ENCODE measurements at places on chromosomes 2 and 18.

DNA sequence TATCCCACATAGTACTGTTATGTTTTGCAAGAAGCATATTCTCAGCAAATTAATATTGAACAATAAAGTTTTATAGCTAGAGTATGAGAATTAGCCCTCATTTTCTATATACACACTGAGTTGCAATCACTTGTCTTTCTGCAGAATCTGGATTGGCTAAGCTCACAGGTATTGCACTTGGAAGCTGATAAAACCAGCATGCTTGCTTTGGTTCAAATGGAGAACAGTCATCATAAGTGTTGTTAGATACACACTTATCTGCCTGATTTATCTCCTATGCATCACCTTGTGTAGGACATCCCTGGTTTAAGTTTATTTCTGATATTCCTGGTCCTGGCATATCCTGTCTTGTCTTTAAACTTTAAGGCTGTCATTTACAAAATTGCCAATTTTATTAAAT, 38.0 kb upstream of the CYP20A1 start:
- DNase-seq = no peak

DNA sequence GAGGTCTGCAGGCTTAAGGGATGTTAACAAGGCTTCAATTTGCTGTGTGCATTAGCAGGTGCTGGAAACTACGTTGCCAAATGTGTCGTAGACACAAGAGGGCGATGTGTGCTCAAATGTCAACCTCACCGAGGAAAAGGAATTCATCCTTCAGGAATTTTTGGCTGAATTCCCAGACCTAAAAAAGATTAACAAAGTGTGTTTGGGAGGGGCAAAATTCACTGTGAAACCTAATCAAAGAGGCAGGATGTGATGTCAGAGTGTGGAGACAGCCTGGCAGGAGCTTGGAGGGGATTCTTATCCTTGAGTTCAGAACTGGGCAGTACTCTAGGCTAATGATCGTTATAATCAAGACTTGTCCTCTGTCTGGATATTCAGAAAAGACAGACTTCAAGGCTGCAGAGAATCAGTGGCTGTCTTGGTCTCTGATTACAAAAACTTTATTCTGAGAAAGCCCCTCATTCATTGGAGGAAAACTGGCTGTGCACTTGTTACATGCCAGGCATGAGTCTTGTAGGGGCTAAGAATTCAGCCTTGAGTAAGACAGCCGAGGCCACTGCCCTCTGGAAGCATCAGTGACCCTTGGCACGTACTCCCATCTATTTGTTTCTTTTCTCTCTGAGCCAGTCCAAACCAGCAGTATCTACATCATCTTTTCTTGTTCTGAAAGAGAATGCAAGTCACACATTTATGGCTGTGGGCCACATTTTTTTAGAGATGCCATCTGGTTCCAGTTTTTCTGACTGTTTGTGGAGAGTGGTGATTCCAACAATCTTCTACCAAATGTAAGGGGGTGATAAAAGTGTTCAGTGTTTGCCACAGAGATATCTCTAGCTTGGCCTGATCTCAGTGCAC, 18.7 kb upstream of the SCYGR1 start:
- no peak for DNase-seq

DNA sequence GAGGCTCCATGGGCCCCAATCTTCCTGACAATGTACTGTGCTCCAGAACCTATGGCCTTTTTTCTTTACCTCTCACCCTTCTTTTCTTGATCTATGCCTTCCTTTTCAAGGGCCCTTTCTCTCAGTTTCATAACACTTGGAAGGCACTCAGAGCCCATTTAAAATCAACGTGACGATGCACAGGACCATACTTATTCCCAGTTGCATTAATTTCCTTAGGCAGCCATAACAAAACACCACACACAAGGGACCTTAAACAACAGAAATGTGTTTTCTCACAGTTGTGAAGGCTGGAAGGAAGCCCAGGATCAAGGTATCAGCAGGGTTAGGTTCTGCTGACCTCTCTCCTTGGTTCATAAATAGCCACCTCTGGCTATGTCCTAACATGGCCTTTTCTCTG, 414.0 kb upstream of the TNP1 start:
- no peak for DNase-seq

- no peak for DNase-seq
Measured at GRCh38 chr2:222545823-222546795, 109.8 kb downstream of the FARSB start.

GRCh38 chr18:58110398-58110797, 66.4 kb downstream of the NEDD4L start:
- DNase-seq = no peak

Data from stimulated activated CD8-positive, alpha-beta memory T cell treated with anti-CD3 and anti-CD28 coated beads, Interleukin-7, amount 100 ng/mL, for 24 hours (primary cell).